ENCODE measurements at places on chromosomes 7 and 10.

DNA sequence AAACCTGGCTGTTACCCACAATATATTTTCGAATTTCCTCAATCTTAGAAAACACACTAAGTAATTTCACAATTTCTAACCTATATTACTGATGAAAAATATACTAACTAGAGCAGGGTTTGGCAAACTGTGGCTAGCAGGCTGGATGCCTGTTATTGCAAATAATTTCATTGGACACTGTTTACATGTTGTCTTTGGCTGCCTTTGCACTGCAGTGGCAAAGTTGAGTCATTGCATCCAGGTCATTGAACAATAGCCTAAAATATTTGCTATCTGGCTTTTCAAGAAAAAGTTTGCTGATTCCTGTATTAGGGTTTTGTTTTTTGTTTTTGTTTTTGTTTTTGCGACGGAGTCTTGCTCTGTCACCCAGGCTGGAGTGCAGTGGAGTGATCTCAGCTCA, 47.2 kb downstream of the KIF11 start:
- DNase-seq: no peak

GRCh38 chr10:124728071-124728829, 15.9 kb downstream of the FAM53B start:
- no peak for DNase-seq

DNA sequence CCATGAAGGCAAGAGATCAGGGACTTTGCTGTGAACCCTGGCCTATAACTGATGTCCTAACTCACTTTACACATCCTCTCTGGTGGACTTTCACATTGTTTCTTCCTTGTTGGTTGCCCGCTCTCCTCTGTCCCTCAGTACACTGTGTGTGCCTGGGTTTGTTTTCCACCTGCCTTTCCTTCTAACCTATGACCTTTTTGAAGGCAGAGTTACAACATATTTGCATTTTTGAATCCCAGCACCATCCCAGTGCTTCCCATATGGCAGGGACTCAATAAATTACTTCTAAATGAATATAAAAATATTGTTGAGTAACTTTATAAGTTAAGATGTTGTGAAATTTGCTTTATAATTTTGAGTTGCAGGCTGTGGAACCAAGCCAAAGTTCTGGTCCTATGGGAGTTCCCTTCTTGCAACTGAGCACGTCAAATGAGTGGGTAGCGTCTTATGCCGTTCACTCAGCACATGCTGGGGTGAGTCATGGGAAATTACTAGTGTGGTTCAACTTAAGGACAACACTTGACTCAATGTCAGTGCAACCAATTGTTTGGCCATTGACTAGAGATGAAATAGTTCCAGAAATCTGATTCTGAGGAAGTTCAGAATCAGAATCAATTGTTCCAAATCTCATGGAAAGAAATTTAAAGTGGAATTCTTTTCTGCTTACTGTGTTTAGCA, 250.9 kb downstream of the TWIST1 start:
- no peak for DNase-seq

DNA sequence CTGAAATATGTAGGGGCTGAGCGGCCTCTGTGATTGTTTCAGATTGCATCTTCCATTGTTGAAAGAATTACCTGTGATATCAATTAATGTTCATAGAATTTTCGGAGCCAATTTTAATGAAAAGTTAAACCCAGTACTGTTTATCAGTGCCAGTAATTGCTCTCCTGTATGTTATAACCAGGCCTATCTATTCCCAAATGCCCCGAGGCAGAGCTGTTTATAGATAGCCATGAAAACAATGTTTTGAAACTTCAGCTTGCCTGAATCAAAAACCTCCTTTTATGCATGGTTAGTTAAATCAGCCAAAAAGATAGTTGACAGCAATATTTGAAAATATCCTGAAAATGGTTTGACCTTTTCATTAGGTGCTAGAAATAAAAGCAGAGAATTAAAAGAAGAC, 50.1 kb upstream of the HDAC9 start:
- no peak for DNase-seq

DNA sequence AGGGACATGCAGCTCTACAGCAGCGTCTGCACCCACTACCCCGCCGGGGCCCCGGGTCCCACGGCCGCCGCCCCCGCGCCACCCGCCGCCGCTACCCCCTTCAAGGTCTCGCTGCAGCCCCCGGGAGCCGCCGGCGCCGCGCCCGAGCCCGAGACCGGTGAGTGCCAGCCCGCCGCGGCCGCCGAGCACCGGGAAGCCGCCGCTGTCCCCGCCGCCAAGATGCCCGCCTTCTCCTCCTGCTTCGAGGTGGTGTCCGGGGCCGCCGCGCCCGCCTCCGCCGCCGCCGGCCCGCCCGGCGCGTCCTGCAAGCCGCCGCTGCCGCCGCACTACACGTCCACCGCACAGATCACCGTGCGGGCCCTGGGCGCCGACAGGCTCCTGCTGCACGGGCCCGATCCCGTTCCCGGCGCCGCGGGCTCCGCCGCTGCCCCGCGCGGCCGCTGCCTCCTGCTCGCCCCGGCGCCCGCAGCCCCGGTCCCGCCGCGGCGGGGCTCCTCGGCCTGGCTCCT, 631 bp downstream of the OTUD1 start:
- peak; percentile 10 for DNase-seq

DNA sequence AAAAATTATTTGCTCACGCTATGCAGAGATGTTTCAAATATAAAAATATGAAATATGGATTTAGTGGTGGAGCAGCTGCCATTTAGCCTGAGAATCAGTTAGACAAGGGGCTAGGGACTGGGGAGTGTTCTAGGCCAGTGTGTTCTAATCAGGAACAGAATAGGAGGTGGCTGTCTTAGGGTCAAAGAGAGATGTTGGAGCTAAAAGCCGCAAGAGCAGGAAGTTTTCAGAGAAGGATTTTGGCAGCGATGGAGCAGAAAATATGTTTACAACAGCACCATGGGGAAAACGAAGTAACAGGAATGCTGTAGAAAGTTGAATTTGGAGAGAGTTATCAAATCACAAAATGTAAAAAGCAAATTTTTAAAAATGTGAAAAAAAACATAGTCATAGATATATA, 314.0 kb upstream of the SEMA3A start:
- DNase-seq: no peak

DNA sequence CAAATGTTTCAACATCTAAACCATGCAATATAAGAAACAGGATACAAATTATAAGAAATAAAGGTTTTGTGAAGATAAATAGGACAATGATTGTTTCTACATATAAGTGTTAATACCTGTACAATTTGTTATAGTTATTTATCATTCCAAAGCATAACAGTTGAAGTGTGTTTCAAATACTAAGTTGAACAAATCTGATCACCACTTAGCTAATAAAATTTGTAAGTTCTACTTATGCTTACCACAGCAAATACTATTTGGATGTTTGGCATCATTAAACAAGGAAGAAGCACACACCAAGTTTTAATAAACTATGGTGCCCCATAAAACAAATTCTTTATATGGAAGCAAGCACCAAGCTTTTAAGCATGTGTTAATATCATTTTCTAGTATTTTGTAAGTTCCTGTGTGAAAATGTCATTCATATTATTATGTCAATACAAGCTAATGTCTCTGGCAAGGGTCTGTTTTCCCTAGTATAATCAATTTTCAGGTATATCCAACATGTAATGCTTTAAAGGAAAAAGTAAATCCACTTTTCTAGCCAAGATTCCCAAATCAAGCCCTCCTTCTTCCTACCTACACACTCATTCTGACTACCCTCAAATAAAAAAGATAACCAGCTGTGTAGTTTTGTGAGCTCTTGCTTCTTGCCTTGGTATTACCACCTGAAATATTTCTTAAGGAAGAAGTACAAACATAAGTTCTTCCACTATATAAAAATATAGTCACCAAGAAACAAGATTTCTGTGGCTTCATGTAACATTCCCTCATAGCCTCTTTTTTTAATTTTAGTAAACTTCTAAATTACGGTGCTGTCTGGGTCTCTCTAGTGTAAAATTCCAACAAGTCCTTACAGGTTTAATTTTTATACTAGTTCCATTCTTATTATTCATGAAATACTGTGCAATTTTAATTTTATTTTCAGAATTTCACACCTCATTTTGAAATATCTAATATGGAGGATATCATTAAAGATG, 9.2 kb downstream of the SKAP2 start:
- DNase-seq: no peak

DNA sequence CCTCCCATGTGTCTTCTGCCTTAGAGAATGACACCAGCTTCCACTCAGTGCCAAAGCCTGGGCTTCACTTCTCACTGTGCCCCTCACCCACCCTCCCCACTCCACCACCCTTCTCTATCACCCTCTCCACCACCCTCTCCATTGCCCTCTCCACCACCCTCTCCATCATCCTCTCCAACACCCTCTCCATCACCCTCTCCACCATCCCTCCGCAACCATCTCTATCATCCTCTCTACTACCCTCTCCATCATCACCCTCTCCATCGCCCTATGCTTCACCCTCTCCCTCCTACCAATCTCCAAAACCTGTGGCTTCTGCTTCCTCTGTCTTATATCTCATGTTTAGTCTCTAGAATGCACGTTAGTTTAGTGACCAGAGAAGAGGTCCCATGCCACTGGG, 91.0 kb upstream of the TMEM72 start:
- DNase-seq: no peak

- DNase-seq: no peak
These were observed 7.3 kb downstream of the SCART1 start for GRCh38 chr10:133461027-133461426.

DNA sequence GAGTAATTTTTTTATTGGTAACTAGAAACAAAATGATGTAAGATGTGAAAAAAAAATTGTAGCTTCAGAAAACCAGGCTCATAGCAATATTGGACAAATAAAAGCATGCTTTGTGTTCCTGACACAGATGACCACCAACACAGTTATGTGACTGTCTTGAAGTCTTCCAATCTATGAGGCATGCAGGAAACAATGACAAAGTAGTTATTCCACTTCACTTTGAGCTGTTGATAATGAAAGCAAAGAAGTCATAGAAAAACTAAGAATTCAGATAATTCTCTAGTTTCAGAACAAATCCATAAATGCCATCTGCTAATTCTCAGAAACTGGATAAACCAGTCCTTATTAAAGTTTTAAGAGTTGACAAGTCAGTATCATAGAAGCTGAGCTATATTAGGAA, 378.4 kb upstream of the SEMA3D start:
- no peak for DNase-seq

DNA sequence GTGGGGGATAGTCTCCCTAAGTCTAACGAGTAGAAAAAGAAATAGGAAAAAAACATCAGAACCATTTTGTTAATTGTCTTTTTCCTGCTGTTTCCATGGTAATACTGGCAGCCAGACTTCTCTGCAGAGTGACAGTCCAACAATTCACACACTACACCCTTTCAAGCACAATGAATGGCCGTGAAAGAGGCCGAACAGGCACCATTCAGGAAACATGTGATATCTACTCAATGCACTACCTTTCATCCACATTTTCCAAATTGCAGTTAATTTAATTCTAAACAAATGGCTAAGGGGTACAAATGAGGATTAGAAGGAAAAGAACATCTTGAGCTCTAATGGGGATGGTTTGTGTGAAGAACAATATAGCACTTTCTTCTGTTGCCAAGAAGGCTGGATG, 358.5 kb upstream of the ANKRD30A start:
- DNase-seq: no peak

DNA sequence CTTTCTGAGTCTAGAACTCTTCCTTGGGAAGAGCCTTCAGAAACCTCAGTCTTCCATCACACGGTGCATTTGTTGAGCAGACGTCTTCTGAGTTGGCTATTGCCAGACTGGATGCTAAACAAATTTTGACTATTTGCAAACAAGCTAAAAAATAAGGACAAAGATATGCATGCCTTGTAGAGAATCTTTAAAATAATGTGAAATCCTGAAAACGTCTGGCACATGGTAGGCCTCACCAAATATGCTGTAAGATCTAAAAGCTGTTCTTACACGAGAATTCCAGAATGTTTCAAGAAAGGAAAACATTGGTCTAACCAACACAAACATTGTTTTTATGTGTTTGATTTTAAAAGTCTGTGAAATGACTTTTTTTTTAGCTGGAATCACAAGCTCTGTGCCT, 11.3 kb downstream of the ZNF467 start:
- DNase-seq: no peak

DNA sequence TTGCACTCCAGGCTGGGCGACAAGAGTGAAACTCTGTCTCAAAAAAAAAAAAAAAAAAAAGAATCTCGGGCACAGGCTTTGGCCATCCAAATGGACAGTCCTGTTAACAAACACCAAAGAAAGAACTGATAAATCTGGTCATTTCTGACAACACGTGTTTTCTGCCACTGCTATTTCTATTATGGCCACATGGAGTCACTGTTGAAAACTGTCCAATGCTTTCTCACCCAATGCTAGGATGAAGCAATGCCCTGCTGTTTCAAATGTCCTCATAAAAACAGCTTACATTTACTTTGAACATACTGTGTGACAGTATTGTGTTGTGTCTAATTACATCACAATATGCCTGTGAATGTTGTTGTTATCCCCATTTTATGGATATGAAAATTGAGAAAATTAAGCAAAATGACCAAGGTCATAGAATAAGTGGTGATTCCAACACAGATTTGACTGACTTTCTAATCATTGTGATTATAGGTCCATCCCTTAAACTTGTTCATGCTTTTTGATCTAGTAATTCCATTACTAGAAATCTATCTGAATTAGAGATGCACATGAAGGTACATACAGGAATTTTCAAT, 19.9 kb upstream of the MAP3K8 start:
- peak; percentile 49 for DNase-seq

DNA sequence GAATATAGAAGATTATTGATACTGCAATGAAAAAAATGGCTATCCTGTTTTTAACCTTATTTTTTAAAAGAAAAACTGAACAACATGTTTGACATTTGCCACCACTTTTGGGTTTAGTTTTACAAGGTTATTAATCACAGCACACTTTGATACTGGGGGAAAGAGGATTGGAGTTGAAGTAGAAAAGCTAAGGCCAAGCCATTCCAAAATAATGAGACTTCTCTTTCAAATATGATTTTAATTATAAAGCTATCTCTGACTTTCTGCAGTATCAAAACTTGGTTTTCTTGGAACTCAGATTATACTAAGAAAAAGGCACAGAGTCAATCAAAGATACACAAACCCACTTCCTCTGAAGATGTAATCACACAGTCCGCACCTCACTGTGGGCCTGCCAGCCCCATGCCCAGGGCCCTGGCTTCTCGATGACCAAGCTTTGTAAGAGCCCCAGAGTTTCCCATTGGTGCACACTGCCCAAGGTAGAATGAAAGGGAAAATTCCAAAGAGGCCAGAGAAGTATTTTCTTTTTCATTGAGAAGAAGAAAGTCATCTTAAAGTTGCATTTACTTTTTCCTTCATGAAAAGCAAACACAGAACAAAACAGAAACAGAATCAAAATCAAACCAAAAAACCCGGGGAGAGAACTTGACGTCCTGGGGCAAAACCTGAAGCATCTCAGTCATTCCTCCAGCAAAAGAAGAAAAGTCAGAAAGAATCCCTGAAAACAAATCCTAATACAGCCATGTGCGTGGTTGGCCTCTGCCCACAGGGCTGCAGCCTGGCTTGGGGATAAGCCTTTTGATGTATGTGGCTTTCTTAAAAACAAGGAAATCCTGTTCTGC, 187.7 kb upstream of the KLF6 start:
- DNase-seq: peak; percentile 45

Data from CD4-positive, alpha-beta T cell treated with Interleukin-6 at 100 ng/mL for 8 hours (primary cell).